ENCODE measurements at places on chromosomes 7 and 10. TPM values are rescaled to one million over a fixed set of nuclear protein-coding genes. Genes with fewer than 3 reads are reported as not detected.

Gene VPS26A
- 19.9 TPM for total RNA-seq

Gene NXPH1
- total RNA-seq, result not detected

Gene UNCX
- total RNA-seq, result not detected

Gene SERPINE1
- total RNA-seq, result 1,123 TPM

Gene GNAT3
- total RNA-seq, result not detected

Gene GBX1
- total RNA-seq, result not detected

Gene ABCB1
- total RNA-seq, result not detected

Gene MSMB
- total RNA-seq, result not detected

Gene TRIM73
- total RNA-seq, result under 0.01 TPM

Gene OR2A1
- total RNA-seq, result not detected

Gene C10orf53
- not detected for total RNA-seq

Gene PKD2L1
- not detected for total RNA-seq

Gene MRPS24
- total RNA-seq, result 119 TPM

Gene MALRD1
- 0.12 TPM for total RNA-seq
